ENCODE measurements at places on chromosomes 12 and 14.

- DNase-seq, result no peak
Observed at GRCh38 chr14:51733147-51733546, 81.4 kb downstream of the FRMD6 start.

DNA sequence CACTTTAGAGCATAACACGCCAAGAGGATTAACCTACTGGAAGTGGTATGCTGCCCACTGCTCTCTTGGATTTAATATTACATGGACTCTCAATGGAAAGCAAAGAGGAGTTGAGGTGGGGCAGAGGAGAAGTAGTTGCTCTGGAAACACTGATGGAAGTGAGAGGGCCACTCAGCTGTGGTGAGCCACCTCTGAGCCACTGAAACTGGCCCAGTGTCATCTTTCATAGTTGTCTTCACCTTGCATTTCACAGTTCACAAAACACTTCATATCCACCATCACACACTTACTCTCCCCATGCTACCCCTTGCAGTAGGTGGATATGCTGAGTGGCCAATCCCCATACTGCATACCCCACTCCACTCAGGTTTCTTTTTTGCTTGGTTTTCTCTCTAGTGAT lies 12.2 kb upstream of the PCED1B start:
- DNase-seq, result no peak

GRCh38 chr14:104678346-104678745 lies 11.1 kb upstream of the INF2 start:
- no peak for DNase-seq

GRCh38 chr14:94517248-94517640 lies 8.0 kb upstream of the SERPINA12 start:
- no peak for DNase-seq

DNA sequence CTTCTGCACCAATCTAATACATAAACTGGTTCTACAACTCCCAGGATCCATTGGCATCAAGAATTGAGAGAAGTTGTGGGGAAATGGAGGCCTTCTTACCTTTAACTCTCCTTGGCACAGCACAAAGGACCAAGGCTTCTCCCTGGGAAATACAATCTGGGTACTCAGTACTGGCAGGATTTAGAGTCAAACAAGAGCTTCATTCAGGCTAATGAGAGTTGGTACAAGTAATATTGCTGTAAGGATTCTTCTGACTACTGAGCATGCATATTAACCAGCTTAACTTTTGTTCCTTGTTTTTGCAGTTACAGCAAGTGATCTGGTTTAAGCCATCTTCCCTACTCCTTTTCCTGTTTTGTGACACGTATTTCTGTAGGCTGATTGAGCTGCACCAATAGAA lies 76.2 kb upstream of the FERMT2 start:
- no peak for DNase-seq

DNA sequence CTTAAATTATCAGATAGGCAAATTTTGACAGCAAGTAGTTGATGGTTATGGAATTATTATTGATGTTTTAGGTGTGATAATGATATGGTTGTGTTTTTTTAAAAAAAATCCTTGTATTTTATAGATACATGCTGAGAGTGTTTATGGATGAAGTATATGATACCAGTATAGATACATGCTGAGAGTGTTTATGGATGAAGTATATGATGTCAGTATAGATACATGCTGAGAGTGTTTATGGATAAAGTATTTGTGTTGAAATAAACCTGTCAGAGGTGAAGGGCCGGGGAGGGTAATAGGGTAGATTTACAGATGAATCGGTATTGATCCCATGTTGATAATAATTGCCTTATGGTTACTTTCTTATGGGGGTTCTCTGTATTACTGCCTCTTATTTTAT lies 6.0 kb upstream of the RFX4 start:
- no peak for DNase-seq

- DNase-seq, result no peak
Observed at GRCh38 chr14:100895411-100895810, 8.1 kb downstream of the RTL1 start.

DNA sequence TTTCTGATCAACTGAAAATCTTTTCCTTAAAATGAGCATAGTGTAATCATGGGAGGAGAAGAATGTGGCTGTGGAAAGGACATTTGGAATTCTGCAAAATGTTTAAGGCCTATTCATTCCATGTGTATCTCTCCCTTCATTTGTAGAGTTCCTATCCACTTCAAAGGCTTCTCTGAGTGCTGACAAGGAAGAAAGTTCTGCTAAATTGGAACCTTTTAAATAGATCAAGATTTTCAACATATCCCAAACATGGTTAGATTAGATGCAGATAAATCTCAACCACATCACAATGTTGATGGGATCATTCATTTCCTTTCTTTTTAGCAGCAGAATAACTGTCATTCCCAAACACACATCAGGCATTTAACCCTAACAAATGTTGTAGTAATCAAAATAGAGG lies 28.4 kb upstream of the SIX1 start:
- no peak for DNase-seq

- no peak for DNase-seq
Observed at GRCh38 chr14:53855574-53855973, 101.1 kb downstream of the BMP4 start.

- DNase-seq, result no peak
Observed at GRCh38 chr12:116435984-116436383, 123.2 kb upstream of the MAP1LC3B2 start.

- DNase-seq, result no peak
Observed at GRCh38 chr12:96233939-96234461, 39.8 kb downstream of the ELK3 start.

GRCh38 chr14:105940534-105941225 lies 414.3 kb downstream of the TMEM121 start:
- no peak for DNase-seq

- no peak for DNase-seq
Observed at GRCh38 chr14:71361336-71361735, 454.1 kb downstream of the PCNX1 start.

DNA sequence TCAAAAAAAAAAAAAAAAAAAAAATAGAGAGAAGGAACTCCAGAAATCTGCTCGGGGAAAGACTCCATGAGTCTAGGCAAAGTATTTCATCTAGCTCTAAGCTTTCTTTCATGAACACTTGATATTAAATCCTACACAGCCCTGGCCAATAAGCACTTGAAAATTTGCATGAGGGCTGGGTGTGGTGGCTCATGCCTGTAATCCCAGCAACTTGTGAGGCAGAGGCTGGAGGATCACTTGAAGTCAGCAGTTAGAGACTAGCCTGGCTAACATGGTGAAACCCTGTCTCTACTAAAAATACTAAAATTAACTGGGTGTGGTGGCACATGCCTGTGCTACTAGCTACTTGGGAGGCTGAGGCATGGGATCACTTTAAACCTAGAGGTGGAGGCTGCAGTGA lies 13.1 kb upstream of the METAP2 start:
- no peak for DNase-seq

GRCh38 chr12:23028158-23028802 lies 403.3 kb downstream of the ETNK1 start:
- DNase-seq, result no peak

- DNase-seq, result no peak
Observed at GRCh38 chr12:7411343-7411742, 32.6 kb downstream of the CD163L1 start.

- no peak for DNase-seq
Observed at GRCh38 chr14:21534576-21534975, 8.4 kb upstream of the SALL2 start.

- no peak for DNase-seq
Observed at GRCh38 chr14:24398653-24399446, at the start of gene NYNRIN. NYNRIN (plus strand) TSS chr14:24399003; CDS start chr14:24399247, 244 bp downstream.

GRCh38 chr12:18436170-18436569 lies 174.9 kb downstream of the PIK3C2G start:
- DNase-seq, result no peak

DNA sequence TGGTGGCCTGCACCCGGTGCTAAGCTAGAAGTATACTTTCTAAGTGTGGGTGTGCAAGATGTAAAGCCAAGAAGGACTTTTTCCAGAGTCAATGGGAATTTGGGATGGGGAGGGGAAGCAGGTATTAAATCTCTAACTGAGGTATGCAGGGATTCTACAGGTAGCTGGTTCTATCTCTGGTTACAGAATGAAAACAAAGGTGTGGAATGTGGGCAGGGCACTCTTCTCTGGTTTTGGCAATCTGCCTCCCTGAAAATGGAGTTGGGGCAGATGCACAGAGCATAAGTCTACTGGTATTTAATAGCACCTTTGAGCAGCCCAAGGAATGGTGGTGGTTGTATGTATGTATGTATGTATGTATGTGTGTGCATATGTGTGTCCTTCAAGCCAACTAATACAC lies 66.7 kb upstream of the PPP1R12A start:
- DNase-seq, result no peak

- no peak for DNase-seq
Observed at GRCh38 chr12:17159506-17160300, 553.7 kb upstream of the LMO3 start.

- DNase-seq, result no peak
Observed at GRCh38 chr14:102568115-102568614, 24.3 kb upstream of the RCOR1 start.

DNA sequence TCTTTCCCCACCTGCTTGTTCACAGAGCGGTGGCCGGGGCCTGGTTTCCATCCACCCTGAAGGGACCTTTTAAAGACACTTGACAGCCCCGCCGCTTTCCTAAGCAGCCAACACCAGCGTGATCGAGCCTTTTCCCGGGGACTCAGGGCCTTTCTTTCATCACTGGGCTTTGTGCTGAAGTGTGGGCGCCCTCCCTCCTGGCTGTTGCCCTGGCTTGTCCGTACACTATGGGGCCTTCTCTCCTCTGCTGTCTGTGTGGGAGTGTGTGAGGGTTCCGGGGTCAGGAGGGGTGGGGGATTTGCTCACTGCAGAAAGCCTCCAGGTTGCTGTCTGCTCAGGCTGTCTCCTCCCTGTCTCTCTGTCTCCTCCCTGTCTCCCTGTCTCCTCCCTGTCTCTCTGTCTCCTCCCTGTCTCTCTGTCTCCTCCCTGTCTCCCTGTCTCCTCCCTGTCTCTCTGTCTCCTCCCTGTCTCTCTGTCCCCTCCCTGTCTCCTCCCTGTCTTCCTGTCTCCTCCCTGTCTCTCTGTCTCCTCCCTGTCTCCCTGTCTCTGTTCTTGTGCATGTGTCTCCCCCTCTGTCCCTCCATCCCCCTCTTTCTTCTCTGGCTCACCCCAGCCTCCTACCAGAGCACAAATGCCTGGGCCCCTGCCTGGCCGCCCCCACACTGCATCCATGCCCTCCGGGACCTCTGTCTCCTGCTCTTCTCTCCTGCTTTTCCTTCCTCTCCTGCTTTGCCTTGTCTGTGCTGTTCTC lies 64.7 kb downstream of the CCDC92 start:
- no peak for DNase-seq

GRCh38 chr12:120049426-120049825 lies 60.4 kb downstream of the BICDL1 start:
- no peak for DNase-seq

DNA sequence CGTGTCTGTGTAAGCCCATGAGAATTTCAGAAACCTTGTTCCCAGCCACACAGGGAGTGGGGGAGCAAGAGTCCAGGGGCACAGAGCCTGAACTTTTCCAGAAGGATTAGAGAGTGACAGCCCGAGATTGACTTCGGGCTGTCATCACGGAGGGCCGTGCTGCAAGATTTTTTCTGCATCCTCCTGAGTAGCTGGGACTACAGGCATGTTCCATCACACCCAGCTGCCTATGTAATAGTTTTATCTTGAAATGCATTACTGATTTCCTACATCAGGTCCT lies 14.4 kb downstream of the EVL start:
- DNase-seq, result no peak

GRCh38 chr12:79645235-79645630 lies 45.5 kb downstream of the PAWR start:
- DNase-seq, result no peak

DNA sequence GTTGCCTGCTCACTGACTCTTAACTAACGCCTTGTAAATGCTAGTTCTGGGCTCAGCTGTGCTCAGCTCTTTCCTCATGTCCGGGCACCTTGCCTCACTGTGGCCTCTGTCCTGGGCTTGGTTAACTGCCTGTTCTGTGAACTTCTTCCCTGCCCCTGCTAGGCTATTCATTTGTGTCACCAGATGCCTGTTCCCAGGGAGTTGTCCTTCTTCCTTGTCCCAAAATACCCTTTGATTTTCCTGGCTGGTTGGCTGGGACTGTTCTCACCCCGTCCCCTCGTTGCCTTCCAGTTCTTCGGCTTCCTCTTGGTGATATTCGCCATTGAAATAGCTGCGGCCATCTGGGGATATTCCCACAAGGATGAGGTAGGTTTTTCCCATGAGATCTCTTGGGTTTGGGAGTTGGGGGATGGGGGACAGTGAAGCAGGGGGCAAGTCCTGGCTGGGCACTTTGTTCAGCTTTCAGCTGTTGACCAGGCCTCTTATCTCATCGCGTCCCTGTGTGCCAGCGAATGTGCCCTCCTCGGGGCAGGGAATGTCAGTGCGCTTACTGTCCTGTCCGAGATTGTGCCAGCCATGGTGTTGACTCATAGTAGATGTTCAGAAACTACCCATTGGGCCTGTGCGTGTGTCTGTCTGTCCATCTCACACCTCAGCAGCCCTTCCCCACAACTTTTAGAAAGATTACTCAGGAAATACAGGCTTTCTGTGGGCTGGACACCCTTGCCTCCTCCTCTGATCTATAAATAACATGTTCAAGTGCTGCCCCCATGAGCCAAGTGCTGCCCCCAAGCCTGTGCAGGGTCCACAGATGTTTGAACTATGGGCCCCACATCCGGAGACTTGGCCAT lies 33.1 kb downstream of the CD9 start:
- DNase-seq, result no peak

DNA sequence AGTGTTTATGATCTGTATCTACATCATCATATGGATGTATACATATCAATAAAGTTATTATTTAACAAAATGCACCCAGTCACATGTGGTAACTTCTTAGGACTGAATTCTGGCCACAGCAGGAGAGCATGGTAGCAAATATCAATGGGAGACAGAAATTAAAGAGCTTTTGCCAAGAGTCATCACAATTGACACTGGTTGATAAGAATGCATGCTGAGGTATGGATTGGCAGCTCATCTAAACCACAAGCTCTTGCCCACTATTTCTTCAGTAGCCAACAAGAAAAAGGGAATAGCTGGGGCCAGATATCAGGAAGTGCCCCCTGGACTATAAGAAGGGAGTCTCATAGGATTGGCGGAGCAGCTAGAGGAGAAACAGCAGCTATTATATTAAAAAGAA lies 9.4 kb upstream of the PTGR2 start:
- no peak for DNase-seq

GRCh38 chr14:50943261-50943942 lies 881 bp downstream of the PYGL start:
- no peak for DNase-seq

GRCh38 chr14:37991027-37991426 lies 216.7 kb upstream of the SSTR1 start:
- no peak for DNase-seq

- no peak for DNase-seq
Observed at GRCh38 chr12:104177663-104178501, 37.7 kb upstream of the TXNRD1 start.

GRCh38 chr12:109944561-109945359 lies 44.7 kb downstream of the TCHP start:
- no peak for DNase-seq

DNA sequence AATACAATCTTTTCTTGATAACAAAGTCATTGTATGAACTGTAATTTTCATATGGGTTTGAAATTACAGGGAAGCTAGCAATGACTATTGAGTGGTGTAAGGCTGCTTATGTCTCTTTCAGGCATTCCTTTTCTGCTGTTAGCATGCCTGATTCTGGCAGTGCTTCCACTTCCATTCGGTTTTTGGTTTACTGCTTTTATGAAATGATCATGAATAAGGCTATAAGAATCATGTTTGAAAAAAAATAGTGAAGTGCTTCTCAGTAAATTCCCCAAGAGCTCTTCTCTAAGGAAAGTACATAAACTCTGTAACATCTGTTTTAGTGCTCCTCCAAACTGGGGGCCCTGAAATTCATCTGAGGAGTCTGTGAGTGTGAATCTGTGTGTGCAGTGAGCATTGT lies 434.0 kb upstream of the RGS6 start:
- no peak for DNase-seq

Data from GM13977 (cell line).